ENCODE measurements at places on chromosomes 5 and 9.

GRCh38 chr9:38677660-38678303, 42.2 kb downstream of the FAM240B start:
- no peak for DNase-seq

- DNase-seq, result no peak
These were observed 269.4 kb upstream of the PANK3 start for GRCh38 chr5:168848569-168848968.

DNA sequence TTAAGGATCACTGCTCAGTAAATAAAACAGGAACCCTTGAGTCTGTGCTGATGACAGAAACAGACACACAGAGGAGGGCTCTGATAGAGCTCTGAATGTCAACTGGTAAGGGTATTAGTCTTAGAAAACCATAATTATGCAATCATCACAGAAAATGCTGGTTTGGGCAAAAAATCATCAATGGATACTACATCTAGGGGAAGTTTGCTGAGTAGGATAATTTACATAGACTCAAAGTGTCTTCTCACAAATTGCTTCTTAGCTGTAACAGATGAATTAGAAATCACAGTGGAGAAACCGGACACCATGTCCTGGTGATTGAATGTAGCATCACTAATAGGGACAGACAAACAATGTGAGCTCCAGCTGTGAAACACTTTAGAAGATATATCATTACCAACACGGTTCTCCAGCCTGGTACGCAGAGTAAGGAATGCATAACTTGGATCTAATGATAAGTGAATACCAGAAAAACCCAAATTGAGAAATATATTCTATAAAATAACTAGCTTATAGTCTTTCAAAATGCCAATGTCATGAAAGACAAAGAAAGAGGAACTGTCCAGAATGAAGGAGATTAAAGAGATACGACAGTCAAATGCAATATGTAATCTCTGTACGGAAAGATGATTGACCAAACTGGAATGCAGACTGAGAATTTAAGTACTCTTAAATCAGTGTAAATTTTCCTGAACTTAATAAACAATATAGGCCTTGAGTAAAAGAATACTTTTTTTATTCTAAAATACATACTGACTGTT, 17.3 kb downstream of the CHD1 start:
- DNase-seq, result no peak

GRCh38 chr5:35823347-35824098, 33.2 kb upstream of the IL7R start:
- DNase-seq, result no peak

- DNase-seq, result no peak
These were observed 50.8 kb downstream of the ITGA1 start for GRCh38 chr5:52838326-52839015.

DNA sequence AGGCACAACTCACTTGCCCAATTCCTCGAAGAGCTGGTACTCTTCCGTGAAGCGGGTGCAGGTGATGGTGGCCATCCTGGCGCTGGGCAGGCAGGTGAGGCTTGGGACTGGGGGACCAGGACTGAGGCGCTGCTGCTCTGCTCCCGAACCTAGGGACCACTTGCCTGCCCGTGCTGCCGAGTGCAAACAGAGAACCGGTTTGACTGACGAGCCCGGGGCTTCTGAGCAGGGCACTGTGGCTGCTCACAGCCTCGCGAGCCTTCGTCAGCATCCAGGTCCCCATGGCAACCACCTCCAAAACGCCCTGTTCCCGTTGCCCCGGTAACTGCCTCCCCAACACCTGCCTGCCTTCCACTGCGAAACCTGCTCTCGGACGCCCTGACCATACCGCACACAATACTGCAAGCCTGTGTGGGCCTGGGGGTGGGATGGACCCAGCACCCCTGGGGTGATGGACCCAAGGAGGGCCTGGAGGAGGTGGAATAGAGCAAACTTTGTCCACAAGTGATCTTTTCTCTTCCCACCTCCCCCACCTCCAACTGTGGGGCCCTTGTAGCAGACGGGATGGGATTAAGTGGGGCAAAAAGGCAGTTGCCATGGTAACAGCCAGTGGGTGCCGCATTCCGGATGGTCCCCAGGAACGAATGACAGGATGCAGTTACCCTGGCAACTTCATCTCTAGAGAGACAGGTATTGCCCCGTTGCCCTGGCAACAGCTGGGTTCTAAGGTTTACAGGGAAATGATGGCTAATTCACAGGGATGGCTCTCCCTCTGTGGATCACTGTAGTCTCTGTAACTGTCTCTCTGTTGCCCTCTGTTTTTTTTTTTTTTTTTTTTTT, at the start of gene CAMK2A:
CAMK2A (minus strand) TSS at position 223 of the 840 bp plus-strand sequence; CDS start at position 75, 148 bp downstream.
- no peak for DNase-seq

GRCh38 chr9:91786132-91786896, 163.7 kb downstream of the ROR2 start:
- peak; percentile 6 for DNase-seq

GRCh38 chr5:107874795-107875194, 204.1 kb upstream of the EFNA5 start:
- DNase-seq, result no peak

DNA sequence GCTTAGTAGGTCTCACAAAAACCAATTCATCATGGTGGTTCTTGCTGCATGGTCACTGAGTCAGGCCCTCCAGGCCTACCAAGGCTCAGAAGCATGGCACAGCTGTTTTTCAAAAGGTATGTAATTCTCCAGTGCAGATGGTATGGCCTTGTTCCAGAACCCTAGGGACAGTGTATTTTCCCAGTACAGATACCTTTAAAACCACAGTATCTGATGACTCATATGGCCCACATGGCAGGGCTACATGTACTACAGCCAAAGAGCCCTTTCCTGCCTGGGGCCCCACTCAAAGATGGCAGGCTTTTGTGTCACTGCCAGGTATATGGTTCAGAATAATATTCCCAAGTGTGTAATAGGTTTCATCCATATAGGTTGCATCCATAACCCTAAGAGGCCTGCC, 16.5 kb downstream of the CSF2 start:
- no peak for DNase-seq

- DNase-seq, result no peak
These were observed 2.9 kb downstream of the TNIP1 start for GRCh38 chr5:151077967-151078366.

- no peak for DNase-seq
These were observed 194.7 kb downstream of the GLIS3 start for GRCh38 chr9:4105183-4105582.

GRCh38 chr9:22354699-22355384, 91.8 kb upstream of the DMRTA1 start:
- DNase-seq, result no peak

GRCh38 chr5:146796911-146797310, 81.6 kb downstream of the PPP2R2B start:
- no peak for DNase-seq

- no peak for DNase-seq
These were observed 10.5 kb upstream of the PTGES2 start for GRCh38 chr9:128138001-128138400.

GRCh38 chr5:88695232-88695631, 187.8 kb downstream of the MEF2C start:
- DNase-seq, result no peak

DNA sequence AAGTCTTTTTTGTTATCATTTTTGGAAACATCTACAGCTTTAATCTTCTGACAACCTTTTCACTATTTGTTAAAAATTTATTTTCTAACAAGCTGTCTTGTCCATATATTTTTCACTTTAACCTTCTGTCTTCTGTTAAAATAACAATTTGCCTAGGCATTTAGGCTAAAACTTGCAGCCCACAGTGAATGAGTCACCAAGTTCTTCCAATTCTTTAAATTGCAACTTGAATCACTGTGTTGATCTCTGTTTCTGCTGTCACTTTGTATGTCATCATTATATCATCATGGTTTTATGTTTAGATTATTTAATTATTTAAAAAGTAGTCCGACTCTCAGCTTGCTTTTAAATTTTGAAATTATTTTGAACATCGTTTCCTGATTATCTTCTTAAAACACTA, 473.8 kb upstream of the PTPRD start:
- DNase-seq, result no peak

DNA sequence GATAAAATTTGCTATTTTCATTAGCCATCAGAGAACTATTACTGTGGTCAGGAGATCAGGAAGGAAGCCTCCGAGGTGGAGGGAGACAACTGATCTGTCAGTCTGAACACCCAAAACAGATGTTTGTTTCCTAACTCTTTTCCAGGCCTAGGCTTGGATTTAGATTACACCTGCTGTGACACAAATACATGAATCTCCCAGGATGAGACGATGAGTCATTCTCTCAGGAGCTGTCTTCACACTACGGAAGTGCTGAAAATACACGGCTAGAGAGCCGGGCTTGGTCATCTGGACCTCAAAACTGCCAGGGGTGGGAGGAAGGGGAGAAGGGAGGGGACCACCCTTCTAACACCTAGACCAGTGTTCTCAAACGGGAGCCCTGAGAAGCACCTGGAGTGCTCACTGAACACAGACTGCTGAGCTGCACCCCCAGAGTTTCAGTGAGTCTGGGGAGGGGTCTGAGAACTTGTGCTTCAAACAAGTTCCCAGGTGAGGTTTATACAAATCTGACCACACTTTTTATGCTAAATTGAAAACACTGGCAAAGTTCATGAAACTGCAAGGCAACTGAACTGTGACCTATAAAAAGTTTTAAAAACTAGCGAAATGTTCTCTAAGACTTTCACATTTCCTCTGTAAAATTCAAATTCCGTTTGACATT, 80.3 kb upstream of the EQTN start:
- no peak for DNase-seq

GRCh38 chr5:151275803-151276202, 22.8 kb downstream of the GM2A start:
- no peak for DNase-seq

DNA sequence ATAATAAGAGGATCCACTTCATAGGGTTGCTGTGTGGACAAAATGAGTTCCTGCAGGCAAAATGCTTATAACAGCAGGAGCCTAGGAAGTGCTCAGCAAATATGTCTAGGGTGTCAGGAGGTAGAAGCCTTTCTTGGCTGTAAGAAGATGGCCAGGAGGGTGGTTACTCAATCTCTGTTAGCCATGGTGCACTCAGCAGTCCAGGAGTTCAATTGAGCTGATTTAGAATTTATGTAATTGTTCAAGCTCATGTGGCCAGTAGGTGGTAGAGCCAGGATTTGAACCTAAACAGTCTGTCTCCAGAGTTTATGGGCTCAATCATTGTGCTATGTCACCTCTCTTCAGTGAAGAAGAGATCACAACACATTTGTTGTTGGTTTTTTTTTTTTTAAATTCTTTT, 381.2 kb downstream of the KIF4B start:
- DNase-seq, result no peak

- no peak for DNase-seq
These were observed 59.3 kb downstream of the PSD2 start for GRCh38 chr5:139854953-139855352.

GRCh38 chr9:137569609-137570203, 9.0 kb downstream of the DPH7 start:
- DNase-seq, result no peak

GRCh38 chr5:109281136-109281690, 128.6 kb downstream of the PJA2 start:
- DNase-seq, result no peak

GRCh38 chr9:122387536-122387935, 16.7 kb downstream of the PTGS1 start:
- no peak for DNase-seq

DNA sequence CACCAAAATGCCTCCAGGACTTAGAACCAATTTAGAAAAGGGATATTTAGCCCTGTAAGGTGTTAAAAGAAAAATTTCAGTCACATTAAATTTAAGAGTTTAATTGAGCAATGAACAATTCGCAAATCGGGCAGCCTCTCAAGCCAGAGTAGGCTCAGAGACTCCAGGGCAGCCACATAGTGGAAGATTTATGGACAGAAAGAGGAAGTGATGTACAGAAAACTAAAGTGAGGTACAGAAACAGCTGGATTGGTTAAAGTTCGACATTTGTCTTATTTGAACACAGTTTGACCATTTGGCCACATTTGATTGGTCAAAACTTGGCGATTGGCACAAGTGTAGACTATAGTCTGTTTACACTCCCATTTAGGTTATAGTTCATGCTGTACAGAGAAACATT, 525.9 kb upstream of the ZNF608 start:
- DNase-seq, result no peak

DNA sequence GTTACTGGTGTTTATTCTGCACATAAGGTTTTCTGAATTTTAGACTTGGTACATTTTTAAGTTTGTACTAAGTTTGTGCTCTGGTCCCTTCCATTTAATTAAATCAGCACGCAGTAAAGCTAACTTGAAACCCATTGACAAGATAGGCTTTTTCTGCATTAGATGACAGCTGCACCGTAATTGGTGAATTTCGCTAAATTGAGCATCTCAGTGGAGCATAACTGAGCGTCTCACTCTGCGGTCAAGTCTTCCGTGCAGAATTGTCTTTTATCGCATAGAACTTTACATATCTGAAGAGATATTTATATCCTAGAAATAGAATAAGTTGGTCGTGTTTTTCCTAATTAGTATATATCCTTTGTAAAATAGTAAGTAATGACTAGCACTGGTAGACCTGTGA, 4.1 kb downstream of the SUB1 start:
- DNase-seq, result no peak

- no peak for DNase-seq
These were observed 389.4 kb upstream of the SLC24A2 start for GRCh38 chr9:20178197-20178596.

DNA sequence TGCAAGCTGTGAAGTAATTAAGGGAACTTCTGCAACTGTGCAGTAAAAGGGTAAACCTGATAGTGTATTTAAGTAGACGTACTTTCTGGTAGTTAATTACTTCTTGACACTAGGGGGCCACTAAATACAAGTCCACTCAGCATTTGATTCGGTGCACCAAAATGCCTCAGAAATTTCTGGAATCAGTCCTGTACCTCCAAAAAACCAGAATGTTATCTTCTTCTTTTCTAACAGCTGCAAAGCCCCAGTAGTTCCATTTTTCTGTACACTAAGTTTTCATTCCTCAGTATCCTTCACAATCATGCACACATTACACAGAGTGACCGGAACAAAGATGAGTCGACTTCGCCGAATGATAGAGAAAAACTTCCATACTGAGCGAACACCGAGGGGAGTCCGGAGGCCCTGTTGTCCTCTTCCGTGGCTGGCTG, 484 bp downstream of the GFM2 start:
- DNase-seq, result no peak

DNA sequence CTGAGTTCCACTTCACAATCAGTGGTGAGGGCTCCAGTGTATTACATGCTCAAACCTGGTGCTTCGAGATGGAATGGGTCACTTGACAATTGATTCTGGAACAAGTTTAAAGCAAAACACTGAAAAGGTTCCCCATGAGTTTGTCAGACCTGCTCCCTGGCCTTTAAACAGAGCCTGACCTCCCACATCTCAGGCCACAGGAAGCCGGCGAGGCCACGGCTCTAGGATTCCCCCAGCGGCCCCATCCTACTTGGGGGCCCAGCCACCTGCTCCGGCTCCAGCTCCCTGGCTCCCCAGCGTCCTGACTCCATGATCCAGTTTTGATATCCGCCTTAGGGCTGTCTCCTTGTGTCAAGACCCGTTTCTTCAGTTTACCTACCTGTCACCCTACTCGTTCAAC, 62.0 kb downstream of the TTLL11 start:
- DNase-seq, result no peak

- no peak for DNase-seq
These were observed 226.4 kb downstream of the TRIM32 start for GRCh38 chr9:116913536-116913935.

GRCh38 chr5:561408-561807, 37.2 kb upstream of the SLC9A3 start:
- DNase-seq, result no peak
